ENCODE measurements at places on chromosomes 12 and 14. TPM values are rescaled to one million over a fixed set of nuclear protein-coding genes. Genes with fewer than 3 reads are reported as not detected.
A peak's percentile ranks its signal among the peaks of the same experiment; 100 is the strongest.

The CLEC4A gene
- 0.32 TPM for total RNA-seq

DNA sequence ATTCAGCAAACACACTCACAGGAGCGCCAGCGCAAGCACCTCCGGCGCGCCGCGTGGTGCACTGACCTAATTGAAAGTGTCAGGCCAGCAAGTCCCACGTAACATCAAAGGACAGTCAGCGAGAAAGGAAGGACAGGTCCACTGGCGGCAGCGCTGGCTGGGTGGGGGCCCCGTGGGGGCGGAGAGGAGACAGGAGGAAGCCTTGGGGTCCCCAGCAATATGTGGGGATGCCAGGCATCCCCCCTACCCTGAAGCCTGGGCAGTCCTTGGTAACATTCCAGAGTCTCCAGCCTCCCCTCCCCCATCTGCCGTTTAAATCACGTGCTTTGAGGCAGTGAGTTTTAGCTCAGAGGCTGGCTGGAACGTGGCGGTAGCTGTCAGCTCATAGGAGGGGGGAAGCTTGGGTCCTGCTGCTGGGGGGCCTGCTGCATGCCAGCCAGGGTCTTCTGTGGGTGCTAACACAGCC, 159.2 kb downstream of the CALM1 start:
- peak; percentile 14 for DNase-seq

DNA sequence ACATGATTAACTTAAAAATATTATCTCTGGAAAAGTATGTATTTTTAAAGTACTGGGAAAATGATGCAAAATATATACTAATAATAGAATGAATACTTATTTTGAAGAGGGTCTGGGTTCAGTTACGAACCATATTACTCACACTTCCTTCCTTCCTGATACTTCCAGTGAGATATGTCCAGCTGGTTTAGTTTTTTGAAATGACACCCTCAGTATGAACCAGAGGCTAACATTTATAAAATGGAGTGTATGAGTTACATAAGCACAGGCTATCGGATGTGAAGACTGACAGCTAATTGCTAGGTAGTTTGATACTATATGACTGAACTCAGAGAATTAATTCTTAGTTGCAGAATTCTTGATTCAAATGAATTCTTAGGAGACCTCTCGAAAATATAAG, 122.9 kb downstream of the OTOGL start:
- DNase-seq: no peak

DNA sequence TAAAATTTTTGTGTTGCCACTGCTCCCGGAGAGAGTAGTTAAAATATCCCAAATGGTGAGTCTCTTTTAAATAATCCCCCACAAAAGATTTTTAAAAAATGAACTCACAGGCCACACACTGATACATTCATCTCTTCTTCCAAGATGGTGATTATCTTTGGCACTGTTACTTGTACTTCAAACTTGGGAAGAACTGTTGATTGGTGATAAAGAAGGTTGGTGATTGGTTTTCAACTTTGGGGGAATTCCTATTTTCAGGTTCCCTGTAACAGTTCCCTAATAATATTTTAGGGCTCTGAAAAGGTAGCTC, 6.6 kb downstream of the A2M start:
- DNase-seq: no peak

- DNase-seq: peak; percentile 13
Observed at GRCh38 chr14:79395061-79395460, 816.2 kb downstream of the DIO2 start.

DNA sequence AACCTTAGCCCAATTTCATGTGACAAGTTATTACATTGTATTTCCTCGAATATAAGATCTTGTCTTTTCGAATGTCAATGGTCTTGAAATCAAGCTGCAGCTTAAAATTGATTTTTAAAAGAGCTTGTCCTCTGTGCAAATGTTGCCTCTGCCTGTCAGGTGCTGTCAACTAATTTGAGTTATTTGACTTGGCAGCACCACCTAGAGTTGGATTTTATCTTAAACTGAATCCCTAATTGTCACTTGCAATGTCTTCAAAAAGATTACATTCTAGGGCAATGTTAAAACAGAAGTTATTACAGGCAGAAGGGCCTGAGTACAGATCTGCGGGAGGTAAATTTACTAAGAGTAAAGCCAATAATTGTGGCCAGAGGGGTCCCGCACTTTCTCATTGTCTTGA, 26.2 kb upstream of the TUNAR start:
- no peak for DNase-seq

DNA sequence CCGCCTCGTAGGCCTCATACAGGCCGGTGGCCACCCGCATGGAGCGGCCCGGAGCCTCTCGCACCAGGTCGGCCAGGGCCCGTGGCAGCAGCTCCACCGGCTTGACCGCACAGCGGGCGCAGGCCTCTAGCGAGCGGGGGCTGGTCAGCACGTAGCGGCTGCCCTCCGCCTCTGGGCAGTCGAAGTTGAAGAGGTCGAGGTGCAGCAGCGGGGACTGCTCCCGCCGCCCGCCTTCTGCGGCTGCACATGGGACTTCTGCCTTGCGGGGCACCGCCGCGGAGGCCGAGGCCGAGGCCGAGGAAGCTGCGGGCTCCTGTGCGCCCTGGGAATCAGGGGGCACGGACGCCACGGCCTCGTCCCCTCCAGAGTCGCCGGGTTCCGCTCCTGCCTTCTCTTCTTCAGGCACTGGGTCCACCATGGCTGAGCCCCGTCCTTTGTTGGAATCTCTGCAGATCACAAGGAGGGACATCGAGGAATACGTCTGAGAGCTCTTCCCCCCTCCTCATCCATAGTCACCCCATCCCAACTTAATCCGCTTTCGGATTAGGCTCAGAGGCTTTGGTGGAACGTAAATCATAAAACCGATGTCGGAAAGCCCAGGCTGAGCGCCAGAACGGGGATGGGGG, 1.4 kb downstream of the CCDC177 start:
- DNase-seq: no peak
